NCI-H774 (cell line): ENCODE measurements at places on chromosomes 4 and X.
A peak's percentile ranks its signal among the peaks of the same experiment; 100 is the strongest.

DNA sequence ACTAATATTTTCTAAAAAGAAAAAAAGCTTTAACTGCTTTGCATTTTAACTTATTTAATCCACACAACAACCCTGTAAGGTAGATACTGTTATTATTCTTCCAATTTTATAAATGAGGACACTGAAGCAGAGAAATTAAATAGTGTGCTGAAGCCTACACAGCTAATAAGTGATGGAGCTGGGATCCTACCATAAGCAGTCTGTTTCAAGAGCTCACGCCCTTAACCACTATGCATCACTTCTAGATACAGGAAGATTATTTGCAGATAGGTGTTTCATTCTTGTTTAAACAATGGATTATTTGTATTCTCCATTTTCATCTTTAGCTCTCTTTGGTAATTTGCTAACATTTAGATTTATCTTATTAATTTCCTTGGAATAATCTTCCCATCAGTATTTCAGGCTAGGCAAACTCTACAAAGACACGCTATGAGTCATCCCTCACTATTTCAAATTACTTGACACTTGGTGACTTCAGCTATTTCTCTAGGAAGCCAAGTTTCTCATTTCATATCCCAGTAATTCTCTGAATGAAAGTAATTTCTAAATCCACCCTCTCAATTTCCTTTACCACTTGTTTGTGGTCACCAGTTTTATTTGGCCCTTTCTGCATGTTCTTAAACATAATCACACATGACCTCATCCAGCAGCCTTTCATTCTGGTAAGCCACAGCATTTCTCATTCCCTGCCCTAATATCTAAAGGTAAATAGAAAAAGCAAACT, 67.3 kb downstream of the ASB9 start:
- no peak for DNase-seq

- no peak for DNase-seq
Observed at GRCh38 chr4:154741131-154741665, 2.6 kb upstream of the LRAT start.

GRCh38 chr4:39905656-39906055, 72.1 kb downstream of the PDS5A start:
- DNase-seq, result no peak

GRCh38 chr4:101279377-101279871, 67.9 kb downstream of the PPP3CA start:
- no peak for DNase-seq

GRCh38 chr4:7240306-7240705, 48.0 kb downstream of the SORCS2 start:
- DNase-seq, result no peak

GRCh38 chrX:111779582-111779981, 96.4 kb upstream of the TRPC5OS start:
- DNase-seq, result no peak

DNA sequence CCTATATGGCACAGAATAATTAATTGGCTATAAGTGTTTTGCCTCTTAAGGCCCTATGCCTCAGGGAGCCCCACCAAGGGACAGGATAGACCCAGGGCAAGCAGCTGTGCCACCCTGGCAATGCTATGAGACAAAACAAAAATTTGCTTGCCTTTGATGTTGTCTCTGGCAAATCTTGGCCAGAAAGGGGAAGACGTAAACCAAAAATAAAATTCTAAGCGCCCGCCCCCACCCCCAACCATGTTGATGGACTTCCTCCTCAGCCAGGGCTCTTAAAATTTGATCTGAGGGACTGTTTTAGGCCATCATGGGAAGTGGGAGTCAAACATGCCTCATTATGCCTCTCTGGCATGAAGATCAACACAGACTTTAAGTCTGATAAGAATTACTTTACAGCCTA, 130.5 kb upstream of the APOOL start:
- DNase-seq, result no peak

DNA sequence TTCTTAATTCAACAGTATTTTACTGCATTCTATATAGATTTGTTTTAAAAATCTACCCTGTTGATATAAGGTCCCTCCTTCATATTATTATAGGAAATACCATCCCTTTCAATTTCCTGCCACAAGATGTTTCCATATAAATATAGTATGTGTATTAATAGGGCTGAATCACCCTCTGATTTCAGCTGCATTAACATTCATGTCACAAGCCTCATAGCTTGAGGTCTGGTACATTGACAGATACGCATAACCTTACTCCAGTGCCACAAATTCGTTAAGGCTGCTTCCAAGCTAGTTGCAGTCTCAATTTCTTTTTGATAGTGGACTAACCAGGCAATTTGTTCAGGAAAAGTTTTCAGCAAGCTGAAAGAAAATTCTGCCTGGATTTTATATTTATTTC, 128.4 kb downstream of the KLHL34 start:
- no peak for DNase-seq

GRCh38 chrX:48945517-48946348, 11.7 kb downstream of the OTUD5 start:
- DNase-seq, result no peak

GRCh38 chrX:134990475-134990800, 353 bp upstream of the SMIM10 start:
- DNase-seq, result no peak

DNA sequence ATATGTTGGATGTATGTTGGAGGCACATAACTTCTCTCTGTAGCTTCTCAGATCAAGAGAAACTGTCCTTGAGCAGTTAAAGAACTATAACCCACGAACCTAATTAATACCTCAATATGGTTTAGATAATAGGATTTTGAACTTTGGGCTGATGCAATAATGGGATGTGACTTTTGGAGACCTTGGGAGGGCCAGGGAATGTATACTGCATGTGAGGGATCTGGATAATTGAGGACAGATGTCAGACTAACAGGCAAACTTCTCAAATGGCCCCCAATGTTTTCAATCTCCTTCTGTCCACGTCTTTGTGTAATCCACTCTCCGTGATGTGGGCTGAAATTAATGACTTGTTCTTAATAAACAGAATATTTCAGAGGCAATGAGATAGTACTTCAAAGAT, 202.2 kb upstream of the FAT4 start:
- DNase-seq, result no peak

- DNase-seq, result no peak
Observed at GRCh38 chr4:99507349-99507748, 3.5 kb upstream of the C4orf17 start.

DNA sequence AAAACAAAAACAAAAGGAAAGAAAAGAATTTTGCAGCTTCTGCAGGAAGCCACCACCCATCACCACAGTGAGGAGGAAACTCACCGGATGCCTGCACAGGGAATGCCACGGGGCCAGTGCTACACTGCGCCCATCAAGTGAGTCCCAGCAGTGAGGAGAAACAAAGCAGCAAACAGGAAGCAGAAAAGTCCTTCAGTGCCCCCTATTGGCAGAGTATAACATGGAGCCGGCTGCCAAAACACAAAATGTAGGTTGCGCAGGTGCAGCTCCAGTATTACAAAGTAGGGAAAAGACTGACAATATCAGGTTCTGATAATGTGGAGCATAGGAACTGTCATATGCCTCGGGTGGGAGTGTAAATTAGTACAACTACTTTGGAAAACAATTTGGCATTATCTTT, 23.3 kb upstream of the SCML2 start:
- peak; percentile 23 for DNase-seq

- DNase-seq, result peak; percentile 68
Observed at GRCh38 chr4:98467627-98468072, 190.8 kb downstream of the TSPAN5 start.

DNA sequence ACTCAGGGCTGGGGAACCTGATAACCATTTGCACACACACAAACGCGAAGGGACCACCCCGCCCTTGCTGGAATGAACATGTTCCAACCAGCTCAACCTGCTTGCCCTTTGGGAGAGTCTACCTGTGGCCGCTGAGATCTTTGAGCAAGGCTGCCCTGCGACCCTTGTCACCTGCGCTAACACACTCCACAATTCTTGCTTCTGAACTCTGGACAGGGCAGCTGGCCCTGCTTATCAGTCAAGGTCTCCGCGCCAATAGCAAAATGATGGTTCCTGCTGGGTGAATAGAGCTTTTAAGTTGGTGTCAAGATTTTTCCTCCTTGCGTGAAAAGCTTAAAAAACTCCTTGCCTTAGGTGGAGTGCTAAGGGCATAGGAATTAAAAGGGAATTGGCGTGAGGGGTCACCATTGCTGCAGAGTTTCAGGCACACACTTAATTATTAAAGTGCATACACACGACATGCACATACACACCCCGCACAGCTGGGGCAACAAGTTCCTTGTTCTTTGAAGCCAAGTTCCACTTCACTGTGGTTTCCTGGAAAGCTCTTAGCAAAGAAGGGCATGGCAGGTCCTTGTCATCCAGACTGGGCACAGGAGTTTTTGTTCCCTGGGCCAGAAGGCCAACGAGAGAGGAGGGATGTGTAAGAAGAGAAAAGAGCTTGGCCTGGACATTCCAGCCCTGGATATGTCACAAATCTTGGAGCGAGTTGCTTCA, 207.7 kb downstream of the STIM2 start:
- no peak for DNase-seq

GRCh38 chrX:39896951-39897740, 200.6 kb downstream of the BCOR start:
- DNase-seq, result no peak

- no peak for DNase-seq
Observed at GRCh38 chr4:70183168-70183939, 12.2 kb upstream of the ODAM start.
